ENCODE measurements at places on chromosomes 6 and 20.

- DNase-seq: no peak
These were observed 110.9 kb downstream of the ARMC2 start for GRCh38 chr6:108958900-108959770.

GRCh38 chr6:109165392-109165974 lies 70.2 kb downstream of the CEP57L1 start:
- no peak for DNase-seq

DNA sequence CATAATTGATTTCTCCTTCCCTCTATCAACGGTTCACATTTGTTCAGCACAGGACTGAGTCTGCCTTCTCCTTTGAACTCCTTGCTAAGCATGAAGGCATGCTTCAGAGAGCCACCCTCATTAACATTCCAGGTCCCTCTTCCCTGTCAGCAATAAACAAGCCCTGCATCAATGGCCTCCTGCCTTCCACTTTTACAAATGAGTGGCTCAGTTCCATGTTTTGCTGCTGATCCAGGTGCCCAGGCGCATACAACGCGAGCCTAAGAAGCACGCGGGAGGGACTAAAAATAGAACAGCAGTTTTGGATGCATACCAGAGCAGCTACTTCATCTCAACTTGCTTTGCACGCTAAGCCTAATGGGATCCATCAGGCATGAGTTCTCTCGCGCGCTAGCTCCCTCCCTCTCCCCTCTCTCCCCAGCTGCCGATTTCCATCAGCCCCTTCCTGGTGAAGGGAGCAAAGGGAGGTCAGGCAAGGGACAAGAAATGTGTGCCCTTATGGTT lies 53.4 kb downstream of the TRAF3IP2 start:
- peak; percentile 71 for DNase-seq

DNA sequence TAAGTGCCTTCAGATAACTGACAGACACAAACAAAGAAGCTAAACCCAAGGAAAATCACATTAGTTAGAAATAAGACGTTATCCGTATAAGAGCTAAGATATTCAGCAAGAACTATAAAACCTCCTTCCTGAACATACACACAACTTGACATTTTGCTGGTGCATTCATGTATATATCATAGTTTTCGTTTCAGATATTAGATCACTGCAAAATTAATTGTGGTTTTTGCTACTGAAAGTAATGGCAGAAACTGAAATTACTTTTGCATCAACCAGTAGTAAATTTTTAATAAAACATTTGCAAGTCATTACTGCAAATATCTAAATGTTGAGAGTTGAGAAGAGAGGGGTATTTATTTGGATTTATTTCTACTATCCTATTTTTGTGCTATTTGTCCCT lies 26.1 kb upstream of the KCNQ5 start:
- DNase-seq: no peak

- no peak for DNase-seq
These were observed 773 bp downstream of the SMAP1 start for GRCh38 chr6:70668499-70668812.

- no peak for DNase-seq
These were observed 5.9 kb downstream of the CCND3 start for GRCh38 chr6:41935685-41936072.

GRCh38 chr6:142118328-142118727 lies 14.4 kb upstream of the GJE1 start:
- no peak for DNase-seq

GRCh38 chr20:1822564-1823449 lies 72.4 kb upstream of the SIRPA start:
- DNase-seq: no peak

DNA sequence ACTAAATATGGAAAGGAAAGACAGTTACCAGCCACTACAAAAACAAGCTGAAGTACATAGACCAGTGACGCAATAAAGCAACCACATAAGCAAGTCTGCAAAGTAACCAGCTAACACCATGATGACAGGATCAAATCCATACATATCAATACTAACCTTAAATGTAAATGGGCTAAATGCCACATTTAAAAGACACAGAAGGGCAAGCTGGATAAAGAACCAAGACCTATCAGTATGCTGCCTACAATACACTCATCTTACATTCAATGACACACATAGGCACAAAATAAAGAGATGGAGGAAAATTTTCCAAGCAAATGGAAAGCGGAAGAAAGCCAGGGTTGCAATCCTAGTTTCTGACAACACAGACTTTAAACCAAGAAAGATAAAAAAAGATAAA lies 24.1 kb downstream of the HLA-C start:
- no peak for DNase-seq

DNA sequence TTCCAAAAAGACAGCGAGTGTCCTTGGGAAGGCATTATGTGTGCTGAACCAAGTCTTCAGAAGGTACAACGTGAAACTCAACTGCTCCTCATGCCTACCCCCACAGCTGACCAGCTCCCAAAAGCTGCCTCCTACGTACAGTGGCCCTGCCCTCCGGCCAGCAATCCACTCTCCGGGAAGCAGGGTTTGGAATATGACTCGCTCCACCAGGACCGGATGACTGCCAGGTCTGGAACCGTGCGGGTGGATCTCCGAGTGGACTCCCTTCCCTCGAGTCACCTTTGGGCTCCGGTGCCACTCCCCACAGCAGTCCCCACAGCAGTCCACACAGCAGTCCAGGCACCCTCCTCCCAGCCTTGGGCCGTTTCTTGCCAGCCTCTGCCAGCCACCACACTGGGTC lies 4.3 kb downstream of the ZBTB46 start:
- no peak for DNase-seq

DNA sequence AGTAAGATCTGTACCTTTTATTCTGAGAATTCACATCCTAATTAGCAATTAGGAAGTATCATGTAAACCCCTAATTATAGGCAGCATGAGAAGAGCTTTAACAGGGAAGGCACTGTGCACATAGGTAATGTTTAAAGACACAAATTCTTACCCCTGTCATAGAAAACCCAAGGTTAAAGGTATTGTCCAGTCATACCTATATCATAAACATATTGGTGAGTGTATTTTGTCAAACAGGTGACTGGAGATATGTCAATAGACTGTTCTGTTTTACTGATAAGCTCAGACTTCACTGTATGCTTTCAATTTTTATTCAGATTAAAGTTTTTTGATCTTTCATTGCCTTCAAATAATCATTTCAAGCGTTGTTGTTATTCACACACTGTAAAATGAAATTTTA lies 43.8 kb downstream of the LGSN start:
- DNase-seq: no peak

DNA sequence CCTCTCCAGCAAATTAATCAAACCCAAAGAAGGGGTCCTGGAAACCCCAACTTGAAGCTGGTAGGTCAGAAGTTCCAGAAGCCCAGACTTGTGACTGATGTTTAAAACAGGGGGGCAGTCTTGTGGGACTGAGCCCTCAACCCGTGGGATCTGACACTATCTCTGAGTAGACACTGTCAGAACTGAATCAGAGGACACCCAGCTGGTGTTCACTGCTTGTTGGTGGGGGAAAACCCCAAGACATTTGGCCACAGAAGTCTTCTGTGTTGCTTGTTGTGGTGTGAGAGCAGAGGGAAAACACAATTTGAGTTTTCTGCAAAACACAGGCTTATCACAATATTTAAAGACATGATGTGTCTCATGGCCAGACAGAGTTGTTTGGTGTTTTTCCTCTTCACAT lies 29.9 kb downstream of the KIF13A start:
- DNase-seq: no peak

DNA sequence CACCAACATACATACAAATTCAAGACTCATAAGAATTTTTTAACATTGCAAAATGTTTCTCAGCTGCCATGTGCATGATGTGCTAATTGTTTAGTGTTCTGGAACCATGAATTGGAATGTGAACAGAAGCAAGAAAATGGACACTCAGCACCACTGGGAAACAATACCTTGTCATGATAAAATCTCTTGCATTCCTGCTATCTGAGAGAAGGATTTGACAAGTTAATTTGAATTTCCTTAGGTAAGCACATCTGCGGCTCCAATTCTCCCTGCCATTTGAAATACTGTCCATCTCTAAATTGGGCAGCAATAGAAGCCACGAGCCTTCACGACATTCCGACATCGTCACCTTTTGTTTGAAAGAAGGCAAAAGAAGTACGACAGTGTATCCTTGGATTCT lies 1104.6 kb upstream of the MAP3K7 start:
- DNase-seq: no peak

GRCh38 chr20:24978513-24978912 lies 14.0 kb downstream of the APMAP start:
- no peak for DNase-seq

DNA sequence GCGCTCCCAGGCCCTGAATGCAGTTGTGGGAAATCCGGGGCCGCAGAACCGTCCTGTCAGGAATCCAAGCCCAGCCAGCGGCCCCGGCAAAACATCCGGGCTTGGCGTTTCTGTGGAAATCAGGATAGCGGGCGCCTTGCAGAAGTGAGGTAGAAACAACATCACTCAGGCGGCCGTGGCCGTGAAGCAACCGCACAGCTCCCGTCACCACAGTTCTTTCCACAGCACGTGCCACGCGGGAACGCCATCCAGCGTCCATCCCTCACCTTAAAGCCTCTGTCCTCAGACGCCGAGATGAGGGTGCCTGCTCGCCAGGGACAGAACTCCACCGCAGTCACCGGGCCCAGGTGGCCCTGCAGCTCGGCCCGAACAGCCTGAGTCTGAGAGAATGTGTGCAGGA lies 34.1 kb downstream of the WDR27 start:
- peak; percentile 46 for DNase-seq

GRCh38 chr20:44075191-44075949 lies 111.6 kb downstream of the JPH2 start:
- peak; percentile 43 for DNase-seq

DNA sequence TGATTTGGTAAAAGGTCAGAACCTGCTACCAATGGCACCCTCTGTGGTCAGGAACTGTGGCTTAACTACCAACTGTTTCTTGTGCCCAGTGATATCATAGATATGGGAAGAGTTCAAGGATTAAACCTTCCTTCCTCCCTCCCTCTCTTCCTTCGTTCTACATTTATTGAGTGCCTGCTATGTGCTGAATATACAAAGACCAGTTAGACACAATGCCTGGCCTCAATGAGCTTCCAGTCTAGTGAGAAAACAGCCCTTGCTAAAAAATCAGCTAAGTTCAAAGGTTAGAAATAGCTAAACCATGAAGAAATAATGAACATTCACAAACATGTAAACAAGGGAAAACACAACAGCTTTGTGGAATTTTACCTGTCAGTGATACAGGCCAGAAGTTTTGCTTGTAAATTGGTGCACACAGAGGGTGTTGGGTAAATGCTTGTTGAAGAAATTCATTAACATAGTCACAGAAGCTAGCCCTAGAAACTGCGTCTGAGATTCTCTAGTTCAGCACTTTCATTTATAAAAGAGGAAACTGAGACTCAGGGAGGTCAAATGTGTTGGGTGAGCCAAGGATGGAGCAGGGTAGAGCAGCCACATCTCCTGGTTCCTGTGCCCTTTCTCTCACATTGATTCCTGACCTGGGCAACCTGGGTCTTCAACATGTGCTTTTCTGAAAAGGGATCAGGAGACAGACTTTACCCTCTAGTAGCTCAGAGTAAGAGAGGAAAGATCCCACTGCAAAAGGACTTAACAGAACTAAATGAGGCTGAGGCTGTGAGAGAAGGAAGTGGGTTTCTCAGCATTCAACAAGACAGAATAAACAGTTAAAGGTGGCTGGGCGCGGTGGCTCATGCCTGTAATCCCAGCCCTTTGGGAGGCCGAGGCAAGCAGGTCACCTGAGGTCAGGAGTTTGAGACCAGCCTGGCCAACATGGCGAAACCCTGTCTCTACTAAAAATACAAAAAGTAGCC lies 14.4 kb upstream of the FOXO3 start:
- no peak for DNase-seq

GRCh38 chr6:117907601-117908245 lies 659 bp downstream of the SLC35F1 start:
- peak; percentile 56 for DNase-seq

- no peak for DNase-seq
These were observed 15.8 kb downstream of the POM121L2 start for GRCh38 chr6:27296106-27296783.

GRCh38 chr6:20237677-20238460 lies 25.6 kb upstream of the MBOAT1 start:
- DNase-seq: no peak

DNA sequence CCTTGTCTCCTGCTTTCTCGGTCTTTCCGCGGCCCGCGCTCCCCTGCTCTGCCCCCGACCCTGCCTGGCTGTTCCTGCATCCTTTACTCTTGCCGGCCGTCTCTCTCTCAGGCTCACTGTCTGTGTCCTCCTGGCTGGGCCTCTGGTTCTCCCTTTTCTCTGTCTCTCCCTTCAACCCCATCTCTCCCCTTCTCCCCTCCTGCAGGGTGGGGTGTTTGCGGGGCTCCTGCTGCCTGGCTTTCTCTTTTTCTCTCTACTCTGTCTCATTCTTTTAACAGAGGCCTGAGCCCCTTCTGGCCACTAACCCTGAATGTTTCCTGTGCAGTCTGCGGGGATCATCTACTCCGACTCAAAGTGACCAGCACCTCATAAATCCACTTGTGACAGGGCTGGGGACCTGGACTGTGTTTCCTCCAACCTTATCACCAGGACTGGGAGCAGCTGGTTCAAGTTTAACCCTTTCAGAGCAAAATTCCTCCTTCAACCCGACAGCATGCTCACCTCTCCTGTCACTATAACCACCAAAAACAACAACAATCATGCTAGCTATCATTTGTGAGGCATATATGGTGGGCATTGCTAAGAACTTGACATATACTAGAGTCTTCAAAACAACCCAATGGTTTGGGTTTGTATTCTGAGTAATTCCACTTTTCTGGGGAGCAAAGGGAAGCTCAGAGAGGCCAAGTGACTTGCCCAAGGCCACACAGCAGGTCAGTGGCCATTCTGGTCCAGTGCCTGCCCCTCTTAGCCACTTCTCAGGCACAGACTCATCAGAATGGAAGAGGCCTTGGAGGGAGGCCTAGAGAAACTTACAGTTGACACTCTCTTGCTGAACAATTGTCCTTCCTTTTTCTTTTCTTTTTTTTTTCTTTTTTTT lies 811 bp upstream of the RSPO4 start:
- DNase-seq: peak; percentile 26

GRCh38 chr6:27837625-27838057 lies 74.6 kb downstream of the OR2B2 start:
- no peak for DNase-seq

DNA sequence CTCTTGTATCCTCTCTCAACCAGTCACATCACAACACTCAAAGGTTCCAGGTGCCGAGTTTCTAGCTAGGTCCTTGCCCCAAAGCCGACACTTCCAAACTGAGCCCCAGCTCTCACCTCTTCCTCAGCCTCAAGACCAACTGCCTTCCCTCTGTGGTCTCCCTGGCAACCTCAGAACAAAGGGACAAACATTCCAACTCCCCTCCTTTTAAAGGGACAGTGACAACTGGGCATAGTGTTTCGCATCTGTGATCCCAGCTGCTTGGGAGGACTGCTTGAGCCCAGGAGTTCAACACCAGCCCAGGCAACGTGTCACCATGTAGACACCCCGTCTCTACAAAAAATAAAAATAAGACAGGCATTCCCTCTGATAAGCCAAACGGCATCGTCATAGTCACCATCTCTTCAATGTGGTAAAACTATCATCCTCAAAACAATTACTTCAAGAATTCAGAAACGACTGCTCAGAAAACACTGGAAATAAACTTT lies 11.3 kb downstream of the DIDO1 start:
- DNase-seq: no peak

Data from sciatic nerve (tissue), 2 donors.